ENCODE measurements at places on chromosomes 5 and 9.

DNA sequence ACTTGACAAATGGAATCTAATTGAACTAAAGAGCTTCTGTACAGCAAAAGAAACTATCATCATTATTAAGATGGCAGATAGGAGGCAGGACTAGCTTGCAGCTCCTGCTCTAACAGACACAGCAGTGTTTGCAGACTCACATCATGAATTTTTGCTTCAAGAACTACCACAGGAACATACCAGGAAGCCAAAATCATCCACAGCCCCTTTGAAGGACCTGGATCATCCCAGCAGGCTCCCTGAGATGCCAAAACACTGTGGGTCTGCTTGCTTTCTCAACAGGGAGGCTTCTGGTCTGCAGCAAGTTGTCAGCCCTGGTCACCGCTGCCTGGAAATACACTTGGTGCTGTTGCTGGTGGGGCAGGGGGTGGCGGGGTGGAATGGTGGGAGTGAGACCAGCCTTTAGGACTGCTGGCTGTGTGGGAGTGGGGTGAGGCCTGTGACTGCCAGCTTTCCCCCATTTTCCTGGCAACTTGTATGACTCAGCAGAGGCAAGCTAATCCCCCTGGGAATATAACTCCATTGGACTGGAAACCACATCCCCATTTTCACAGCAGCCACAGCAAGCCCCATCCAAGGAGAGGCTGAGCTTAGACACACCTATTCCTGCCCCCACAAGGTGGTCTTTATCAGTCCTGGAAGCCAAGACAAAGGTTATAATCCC lies 533.8 kb upstream of the CYLC2 start:
- no peak for DNase-seq

DNA sequence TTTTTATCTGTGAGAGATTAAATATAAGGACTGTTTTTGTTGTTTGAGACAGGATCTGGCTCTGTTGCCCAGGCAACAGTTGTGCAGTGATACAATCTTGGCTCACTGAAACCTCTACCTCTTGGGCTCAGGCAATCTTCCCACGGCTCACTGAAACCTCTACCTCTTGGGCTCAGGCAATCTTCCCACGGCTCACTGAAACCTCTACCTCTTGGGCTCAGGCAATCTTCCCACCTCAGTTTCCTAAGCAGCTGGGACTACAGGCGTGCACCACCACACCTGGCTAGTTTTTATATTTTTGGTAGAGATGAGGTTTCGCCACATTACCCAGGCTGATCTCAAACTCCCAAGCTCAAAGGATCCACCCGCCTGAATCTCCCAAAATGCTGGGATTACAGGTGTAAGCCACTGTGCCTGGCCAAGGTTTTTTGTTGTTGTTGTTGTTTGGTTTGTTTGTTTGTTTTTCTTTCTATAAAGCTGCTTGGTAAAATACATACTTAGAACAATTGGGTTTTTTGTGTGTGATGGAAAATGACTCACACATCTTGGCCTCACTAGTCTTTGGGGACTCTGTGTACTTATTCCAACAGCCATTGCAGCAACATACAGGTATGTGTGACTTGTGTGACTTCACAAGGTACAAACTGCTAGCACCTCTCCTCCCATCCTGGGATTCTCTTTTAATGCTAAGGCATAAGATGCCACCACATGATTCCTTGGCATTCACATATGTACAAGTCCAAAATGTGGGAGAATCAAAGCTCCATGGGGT lies 36.5 kb upstream of the RASA1 start:
- DNase-seq: no peak

DNA sequence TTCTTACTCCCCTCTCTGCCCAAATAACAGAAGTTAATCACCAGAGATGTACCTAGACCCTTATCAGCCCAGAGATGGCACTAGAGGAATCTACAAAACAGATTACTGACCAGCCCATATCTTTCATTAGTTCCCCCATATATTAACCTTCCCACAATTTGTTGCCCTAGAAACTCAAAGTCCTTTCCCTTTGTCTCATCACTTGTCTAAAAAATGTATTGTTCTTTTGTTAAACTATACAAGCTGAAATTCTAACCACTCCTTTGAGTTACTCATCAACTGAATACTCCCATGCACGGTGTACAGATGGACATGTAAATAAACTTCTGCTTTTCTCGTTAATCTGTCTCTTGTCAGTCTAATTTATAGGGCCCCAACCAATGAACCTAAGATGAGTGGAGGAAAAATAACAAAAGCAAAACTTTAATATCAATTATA lies 130.9 kb downstream of the CCDC192 start:
- no peak for DNase-seq

GRCh38 chr5:65163698-65164097 lies 318.0 kb downstream of the ADAMTS6 start:
- no peak for DNase-seq

- peak; percentile 35 for DNase-seq
These were observed 129.0 kb downstream of the SNX18 start for GRCh38 chr5:54646356-54647101.

DNA sequence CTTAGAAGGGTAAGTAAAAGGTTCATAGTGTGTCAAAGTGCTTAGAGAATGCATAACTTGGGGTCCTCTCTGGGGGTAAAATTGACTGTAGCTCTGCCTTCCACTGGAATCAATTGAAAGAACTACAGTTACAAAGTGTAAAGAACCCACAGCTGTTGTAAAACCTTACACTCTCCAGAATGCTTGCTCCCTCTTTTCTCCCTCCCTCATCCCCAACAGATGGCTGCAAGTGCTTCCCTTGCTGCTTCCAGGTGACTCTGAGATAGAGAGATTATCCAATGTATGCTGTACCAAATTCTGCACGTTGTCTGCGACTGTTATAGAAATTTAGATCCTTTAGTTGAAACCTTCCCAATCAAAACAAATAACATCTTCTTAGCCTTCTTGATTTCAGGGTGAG lies 126.0 kb downstream of the STK32A start:
- DNase-seq: no peak

- DNase-seq: no peak
These were observed 24.1 kb upstream of the CER1 start for GRCh38 chr9:14746626-14747025.
